Bladder microvascular endothelial cell (primary cell): ENCODE measurements at places on chromosomes 12 and 14. TPM values are rescaled to one million over a fixed set of nuclear protein-coding genes. Genes with fewer than 3 reads are reported as not detected.

SLC4A8 gene
- 0.97 and 2.1 TPM in 2 replicates for total RNA-seq

SLCO1B1 gene
- not detected in 2 replicates for total RNA-seq

MMP19 gene
- total RNA-seq: 0.49 and 1.4 TPM in 2 replicates

GPRC5D gene
- not detected in 2 replicates for total RNA-seq

ISCU gene
- total RNA-seq: 82.6 and 115 TPM in 2 replicates

SPX gene
- 0.06 and 0.16 TPM in 2 replicates for total RNA-seq

NRL gene
- 0.82 and 0.97 TPM in 2 replicates for total RNA-seq

CLEC1B gene
- not detected in 2 replicates for total RNA-seq

SOAT2 gene
- not detected in 2 replicates for total RNA-seq

FOXG1 gene
- not detected in 2 replicates for total RNA-seq

PRB2 gene
- not detected in 2 replicates for total RNA-seq

AMDHD1 gene
- total RNA-seq: 0.06 and 0.32 TPM in 2 replicates

RASSF8 gene
- 40.6 and 91.8 TPM in 2 replicates for total RNA-seq
